ENCODE measurements at places on chromosomes 2 and 18.

- no peak for DNase-seq
Observed at GRCh38 chr2:12155303-12156051, 409.0 kb downstream of the LPIN1 start.

GRCh38 chr18:24727685-24728084, 267.2 kb downstream of the HRH4 start:
- DNase-seq: no peak

DNA sequence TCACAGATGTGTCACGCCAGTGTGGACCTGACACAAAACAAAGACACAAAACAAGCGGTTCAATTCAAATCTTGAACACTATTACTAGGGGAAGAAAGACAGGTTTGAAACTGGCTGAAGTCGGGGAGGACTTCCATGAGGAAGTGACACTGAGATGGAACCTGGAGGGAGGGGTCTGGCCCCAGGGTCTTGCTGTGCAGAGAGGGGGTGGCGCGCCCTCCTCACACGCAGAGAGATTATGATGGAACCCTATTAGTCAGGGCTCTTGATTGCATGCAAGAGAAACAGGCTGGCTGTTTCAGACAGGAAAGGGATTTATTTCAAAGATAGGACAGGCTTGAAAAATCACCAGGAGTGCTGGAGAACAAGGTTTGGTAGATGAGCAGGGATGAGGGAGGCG, 363.6 kb upstream of the HS6ST1 start:
- no peak for DNase-seq

DNA sequence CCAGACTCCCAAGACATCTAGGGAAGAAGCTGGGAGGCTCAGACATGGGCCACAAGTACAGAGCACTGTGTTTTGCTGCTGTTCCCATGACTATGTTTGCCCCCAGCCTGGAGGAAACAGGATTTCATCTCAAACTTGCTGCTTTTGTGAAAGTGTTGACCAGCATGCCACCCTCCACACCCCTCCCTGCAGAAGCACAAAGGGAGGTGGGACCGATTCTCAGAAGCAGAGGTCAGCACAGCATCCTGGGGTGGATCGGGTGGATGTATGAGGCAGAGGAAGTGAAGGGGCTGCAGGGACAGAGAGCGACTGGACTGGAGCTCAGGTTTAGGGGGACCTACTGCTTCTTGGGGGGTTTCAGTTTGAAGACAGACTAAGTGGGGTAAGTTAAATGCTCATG, 209.2 kb downstream of the ZNF516 start:
- no peak for DNase-seq

- no peak for DNase-seq
Observed at GRCh38 chr2:70772486-70773155, 4.6 kb upstream of the ADD2 start.

- DNase-seq: no peak
Observed at GRCh38 chr18:51059969-51060368, 30.0 kb downstream of the SMAD4 start.

DNA sequence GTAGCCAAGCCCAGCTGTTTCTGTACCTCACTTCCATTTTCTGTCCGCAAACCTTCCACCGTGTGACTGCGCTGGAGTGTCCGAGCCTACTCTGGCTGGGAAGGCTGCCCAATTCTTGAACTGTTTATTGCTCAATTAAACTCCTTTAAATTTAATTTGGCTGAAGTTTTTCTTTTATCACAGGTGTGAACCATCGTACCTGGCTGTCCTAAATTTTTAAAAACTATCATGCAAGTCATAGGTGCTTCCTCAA, 6.2 kb upstream of the RNU2-63P start:
- DNase-seq: no peak

Measured in stimulated activated naive CD4-positive, alpha-beta T cell treated with Interleukin-2 at 50 U/mL for 16 hours (primary cell).